ENCODE measurements at places on chromosomes 12 and 14.
A peak's percentile ranks its signal among the peaks of the same experiment; 100 is the strongest.

- no peak for DNase-seq
Measured at GRCh38 chr12:95624589-95624988, 73.3 kb upstream of the USP44 start.

DNA sequence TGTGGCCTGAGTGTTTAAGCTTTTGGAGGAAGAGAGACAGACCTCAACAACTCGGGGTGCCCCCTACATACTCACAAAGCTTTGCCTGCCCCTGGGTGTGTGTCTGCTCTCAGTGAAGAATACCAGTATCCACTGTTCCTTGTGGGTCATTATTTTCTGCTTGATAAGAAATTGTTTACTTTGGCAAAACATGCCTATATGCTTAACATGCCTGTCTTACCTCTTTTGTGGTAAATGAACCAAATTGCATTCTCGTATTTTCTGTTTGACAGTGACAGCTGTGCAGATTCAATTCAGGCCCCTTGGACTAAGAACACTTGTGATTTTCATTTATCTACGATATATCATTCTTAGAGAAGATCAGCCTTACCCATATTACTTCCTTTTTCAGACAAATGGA, 50.6 kb upstream of the REP15 start:
- no peak for DNase-seq

DNA sequence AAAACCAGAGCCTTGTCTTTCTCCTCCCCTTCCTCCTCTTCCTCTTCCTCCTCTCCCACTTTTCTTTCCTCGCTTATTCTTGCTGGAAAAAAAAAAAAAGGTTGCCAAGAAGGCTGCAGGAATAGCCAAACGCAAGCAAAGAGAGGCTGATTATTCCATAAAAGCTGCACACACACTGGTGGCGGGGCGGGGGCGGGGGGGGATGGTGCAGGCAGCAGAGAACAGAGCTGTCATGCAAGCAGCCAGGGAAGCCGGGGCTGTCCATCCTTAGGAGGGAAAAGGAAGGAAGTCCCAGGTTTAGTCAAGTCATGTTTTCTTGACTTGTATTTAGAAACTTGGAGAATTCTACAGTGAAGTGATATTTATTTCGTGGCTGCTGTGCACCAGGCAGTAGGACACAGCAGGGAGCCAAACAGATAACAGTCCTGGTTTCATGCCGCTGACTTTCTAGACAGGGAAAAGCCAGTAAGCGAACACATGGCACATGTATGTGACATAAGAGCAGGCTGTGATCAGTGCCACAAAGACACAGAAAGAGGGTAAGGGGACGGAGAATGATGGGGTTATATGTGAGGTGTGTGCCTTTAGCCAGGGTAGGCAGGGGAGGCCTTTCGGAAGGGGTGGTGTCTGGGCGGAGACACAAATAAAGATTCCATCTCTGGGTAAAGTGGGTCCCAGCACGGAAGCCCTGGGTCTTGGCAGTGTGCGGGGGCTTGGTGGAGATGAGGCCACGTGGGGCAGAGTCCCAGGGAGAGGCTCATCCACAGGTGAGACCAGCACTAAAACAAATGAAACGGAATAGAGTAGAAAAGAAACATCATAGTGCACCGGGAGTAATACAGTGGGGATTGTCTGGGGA, 56.6 kb upstream of the SCN8A start:
- DNase-seq, result no peak

DNA sequence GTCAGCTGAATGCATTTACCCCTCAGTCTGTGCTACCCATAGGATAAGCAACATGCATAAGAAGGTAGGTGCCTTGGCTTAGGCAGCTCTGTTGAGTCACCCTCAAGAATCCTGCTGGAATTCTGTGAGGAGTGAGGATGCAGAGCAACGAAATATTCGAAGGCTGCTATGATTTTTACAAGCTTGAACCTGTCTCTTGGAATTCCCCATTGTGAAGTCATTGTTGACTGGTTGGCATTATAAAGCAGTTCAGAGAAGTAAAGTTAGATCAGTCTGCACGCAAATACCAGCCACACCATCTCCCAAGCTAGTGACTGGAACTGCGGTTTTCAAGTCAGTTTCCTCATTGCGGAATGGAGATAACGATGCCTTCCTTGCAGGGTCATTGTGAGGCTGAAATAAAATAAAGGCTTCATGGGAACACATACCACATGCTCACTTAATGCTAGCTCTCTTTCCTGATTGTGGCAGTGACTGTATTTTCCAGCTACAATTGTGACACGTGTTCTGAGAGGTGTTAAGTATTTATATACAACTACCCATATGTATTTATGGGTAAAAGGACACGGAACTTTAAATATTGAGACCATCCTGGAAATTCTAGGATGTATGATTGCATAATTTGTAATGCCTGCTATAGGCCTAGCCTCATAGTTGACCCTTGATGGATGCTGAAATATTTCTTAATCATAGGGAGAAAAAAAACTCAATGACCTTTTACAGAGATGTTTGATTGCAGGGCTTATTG, 96.7 kb downstream of the ETV6 start:
- peak; percentile 72 for DNase-seq

GRCh38 chr12:24252602-24253001, 303.1 kb upstream of the SOX5 start:
- DNase-seq, result no peak

GRCh38 chr14:23047034-23047634, 5.1 kb downstream of the PSMB11 start:
- DNase-seq, result no peak

GRCh38 chr12:54390668-54391551, 6.4 kb upstream of the ZNF385A start:
- DNase-seq, result no peak

DNA sequence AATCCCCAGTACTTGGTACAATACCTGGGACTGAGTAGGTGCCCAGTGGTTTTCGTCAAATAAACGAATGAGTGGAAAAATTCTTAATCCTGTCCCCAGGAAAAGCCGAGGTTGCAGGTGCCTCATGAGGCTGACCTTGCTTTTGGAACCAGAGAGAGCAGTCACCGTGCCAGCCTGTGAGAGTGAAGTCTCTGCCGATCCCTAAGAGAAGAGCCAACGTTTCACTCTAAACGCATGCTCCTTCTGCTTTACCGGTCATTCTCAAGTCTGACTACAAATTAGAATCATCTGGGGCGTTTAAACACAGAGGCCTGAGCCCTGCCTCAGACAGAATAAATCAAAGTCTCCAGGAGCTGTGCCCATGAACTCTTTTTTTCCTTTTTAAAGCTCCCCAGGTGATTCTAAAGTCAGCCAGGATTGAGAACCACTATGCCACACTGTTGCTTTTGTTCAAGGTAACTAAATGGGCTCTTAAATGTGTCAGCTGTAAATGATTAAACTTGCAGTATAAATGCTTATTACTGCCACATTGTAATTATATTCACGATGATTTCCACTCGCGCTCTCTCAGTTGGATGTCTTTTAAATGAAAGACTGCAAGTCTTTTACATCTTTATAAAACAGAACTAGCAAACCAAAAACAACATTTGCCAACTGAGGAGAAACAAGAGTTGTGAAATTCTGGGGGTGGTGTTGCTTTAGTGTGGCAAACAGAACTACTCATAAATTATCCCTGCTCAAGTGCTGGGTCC, 26.9 kb downstream of the TCP11L2 start:
- DNase-seq, result no peak

DNA sequence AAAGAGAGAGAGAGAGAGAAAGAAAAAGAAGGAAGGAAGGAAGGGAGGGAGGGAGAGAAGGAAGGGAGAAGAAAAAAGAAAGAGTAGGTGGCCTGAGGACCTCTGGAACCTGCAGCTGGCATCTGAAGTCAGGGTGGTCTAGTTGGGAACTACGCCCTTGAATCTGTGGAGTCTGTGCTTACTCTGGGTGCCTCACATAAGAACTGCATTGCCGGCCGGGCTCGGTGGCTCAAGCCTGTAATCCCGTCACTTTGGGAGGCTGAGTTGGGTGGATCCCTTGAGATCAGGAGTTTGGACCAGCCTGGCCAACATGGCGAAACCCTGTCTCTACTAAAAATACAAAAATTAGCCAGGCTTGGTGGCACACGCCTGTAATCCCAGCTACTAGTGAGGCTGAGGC, 10.0 kb upstream of the NRDE2 start:
- no peak for DNase-seq

DNA sequence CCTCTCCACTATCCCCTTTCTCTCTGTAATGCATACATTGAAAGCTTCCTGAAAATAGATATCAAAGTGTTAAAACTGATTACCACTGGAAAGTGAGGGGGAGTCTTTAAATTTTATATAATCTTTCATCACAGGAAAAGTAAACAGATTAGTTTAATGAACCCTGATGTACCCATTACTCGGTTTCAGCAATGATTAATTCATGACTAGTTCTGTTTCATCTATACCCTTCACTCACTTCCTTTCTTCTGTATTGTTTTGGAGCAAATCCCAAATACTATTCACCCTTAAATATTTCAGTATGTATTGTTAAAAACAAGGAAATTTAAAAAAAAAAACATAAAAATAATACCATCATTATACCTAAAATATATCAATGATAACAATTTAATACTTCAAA, 67.3 kb upstream of the TMCC3 start:
- no peak for DNase-seq

GRCh38 chr14:26403760-26404159, 194.1 kb downstream of the NOVA1 start:
- no peak for DNase-seq

DNA sequence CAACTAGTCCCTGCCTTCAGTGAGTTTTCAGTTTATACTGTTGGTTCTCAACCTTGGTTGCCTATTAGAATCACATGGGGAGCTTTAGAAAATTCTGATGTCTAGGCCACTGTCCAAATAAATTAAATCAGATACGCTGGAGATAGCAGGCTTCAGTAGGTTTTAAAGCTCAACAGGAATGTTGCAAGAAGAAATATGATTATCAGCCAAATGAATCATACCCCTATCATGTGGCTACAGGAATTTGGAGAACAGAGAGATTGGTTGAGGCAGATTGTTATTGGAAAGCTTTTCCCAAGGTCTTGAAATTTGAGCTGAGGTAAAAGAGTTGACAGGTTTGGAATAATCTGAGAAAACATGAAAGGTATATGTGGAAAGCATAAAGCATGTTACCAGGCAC, 125.3 kb downstream of the WIF1 start:
- no peak for DNase-seq

GRCh38 chr14:90721619-90722305, 94.5 kb downstream of the TTC7B start:
- DNase-seq, result no peak

DNA sequence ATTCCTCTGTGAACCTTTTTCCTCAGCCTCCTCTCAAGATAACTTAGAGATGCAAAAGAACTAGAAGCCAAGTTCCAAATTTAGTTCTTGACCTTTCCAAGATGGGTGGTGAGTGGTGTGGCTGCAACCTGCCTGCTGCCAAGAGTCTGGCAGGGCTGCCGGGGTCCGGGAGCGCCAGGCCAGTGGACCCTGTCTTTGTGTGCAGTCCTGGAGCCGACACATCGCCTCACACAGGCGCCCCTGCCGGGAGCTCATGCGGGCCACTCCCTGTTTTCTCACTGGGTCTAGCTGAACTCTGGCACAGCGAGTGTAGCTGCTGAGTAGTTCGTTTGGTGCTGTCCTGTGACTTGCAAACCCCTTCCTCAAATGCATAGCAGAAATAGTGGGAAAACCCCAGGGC, 84.9 kb downstream of the CACNA1C start:
- no peak for DNase-seq

DNA sequence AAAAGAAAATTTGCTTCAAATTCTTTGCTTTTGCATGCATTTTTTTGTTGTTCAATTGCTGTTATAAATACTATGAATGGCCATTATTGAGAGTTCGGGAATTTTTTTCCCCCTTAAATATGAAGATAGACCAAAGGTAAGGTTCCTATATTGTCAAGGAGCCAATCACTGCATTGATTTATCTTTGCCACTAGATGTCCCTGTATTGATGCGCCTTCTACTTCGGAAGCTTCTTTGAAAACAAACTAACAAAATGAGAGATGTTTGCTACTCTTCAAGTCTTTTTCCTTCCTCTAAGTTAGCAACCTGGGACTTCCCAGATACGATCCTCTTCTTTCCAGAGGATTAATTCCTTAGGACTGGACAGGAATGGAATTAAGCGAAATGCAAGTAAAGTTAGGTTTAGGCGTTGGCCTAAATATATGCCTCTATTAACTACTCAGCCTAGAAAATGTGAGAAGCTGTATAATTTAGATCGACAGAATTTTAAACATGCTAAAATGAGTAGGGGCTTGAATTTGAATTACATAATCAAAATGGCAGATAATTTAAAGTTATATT, 318.1 kb downstream of the AEBP2 start:
- DNase-seq, result peak; percentile 42

DNA sequence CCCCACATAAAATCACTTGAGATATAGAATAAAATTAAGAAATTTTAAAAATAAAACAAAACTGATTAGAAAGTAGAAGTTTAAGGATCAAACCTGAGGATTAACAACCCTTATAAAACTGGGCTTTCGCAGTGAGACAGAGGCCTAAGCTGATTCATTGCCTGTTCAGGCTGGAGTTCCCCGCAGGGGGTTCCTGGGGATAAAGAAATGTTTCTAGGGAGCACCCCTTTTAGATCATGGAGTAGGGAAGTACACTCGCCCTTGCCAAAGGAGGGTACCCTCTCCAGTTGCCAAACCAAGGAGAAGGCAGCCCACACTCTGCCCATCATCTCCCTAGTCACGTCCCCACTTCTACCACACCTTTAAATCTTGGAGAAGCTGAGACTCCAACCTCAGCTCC, 6.8 kb downstream of the GLIPR1 start:
- DNase-seq, result no peak

DNA sequence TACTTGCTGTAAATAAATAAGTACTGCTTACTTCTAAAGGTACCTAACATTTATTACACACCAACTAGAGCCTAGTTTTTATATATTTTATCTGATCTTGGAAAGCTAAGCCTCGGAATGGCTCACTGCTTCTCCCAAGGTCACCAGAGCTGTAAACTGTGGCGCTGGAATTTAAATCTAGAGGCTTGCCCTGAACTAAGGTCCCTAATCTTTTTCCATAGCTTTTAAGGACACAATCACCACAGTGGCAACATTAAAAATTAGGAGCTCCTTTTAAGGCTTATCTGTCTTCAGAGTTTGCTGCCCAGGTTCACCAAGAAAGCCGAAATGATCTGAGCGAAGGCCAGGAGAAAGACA, 670 bp downstream of the CCNB1IP1 start:
- DNase-seq, result peak; percentile 31

DNA sequence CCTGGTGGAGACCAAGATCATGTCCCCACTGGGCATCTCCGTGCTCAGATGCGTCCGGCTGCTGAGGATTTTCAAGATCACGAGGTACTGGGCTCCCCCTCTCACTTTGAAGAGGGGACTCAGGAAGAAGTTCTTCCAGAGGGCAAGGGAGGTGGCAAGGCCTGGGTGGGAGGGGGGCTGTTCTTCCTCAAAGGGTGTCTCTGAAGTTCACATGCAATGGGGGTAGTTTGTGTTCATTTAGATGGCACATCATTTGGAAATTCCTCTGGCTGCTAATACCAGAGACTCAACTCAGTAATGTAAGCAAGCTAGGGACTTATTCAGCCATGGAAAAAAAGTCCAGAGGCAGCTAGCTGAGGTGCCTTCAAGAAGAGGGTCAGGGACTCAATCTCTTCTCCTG, 227.1 kb upstream of the FKBP4 start:
- no peak for DNase-seq
